ENCODE measurements at places on chromosomes 6 and 20. TPM values are rescaled to one million over a fixed set of nuclear protein-coding genes. Genes with fewer than 3 reads are reported as not detected.
A peak's percentile ranks its signal among the peaks of the same experiment; 100 is the strongest.

- DNase-seq: no peak
Measured at GRCh38 chr6:38476888-38477287, 162.8 kb downstream of the BTBD9 start.

DNA sequence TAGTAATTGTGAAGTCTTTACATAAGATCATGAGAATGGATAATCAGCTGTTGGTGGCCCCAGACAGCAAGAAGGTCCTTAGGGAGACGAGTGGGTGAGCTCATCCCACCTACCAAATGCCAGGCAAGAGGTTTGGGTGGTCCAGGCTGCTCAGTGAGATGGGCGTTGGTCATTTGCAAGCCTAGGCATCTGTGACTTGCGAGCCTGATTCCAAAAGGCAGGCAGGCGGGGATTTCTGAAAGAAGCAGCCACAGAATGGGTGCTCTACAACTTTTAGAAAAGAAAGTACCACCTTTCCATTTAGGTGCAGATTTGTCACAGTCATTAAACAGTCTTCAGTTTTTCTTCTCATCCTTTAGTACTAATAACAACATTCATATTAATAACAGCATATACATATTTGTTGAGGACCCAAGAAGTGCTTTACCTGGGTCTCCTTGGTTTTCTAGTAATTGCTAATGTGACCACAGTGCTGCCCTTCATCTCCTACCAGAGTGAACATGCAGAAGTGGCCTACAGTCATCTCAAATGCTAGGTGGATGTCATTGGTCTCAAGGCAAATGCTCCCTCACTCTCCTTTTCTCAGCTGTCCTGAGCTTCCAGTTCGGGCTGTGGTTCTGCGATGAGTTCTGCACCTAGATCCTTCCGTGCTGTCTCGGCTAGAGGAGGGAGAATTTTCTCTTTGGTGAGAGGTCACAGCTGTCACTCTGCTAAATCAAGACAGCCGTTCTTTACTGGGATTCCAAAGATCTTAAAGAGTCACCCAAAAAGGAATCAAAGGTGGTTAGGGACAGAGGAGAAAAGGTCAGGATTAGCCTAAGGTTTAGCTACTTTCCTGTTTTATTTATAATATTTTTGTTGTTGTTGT is 2.7 kb downstream of the WRNIP1 start:
- no peak for DNase-seq

- no peak for DNase-seq
Measured at GRCh38 chr20:50339466-50339901, 148.9 kb downstream of the CEBPB start.

- peak; percentile 57 for DNase-seq
Measured at GRCh38 chr6:35024551-35025054, 116.5 kb downstream of the TCP11 start.

DNA sequence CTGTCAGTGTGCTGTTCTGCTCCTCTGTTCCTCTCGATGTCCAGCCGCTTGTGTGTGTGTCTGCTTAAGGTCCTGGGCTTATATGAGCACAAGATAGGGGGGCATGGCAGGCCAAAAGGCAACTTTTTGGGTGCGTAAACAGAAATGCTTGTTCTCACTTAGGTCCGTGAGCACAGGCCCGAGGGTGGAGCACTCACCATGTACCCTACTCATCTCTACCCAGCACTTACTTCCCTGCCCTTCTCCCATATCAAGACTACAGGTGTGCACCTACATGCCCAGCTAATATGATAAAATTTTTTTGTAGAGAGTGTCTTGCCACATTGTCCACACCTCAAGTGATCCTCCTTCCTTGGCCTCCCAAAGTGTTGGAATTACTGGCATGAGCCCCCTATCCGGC is 34.3 kb downstream of the NCOA3 start:
- DNase-seq: no peak

- peak; percentile 81 for DNase-seq
Measured at GRCh38 chr20:3777716-3778629, 3.3 kb downstream of the SPEF1 start.

DNA sequence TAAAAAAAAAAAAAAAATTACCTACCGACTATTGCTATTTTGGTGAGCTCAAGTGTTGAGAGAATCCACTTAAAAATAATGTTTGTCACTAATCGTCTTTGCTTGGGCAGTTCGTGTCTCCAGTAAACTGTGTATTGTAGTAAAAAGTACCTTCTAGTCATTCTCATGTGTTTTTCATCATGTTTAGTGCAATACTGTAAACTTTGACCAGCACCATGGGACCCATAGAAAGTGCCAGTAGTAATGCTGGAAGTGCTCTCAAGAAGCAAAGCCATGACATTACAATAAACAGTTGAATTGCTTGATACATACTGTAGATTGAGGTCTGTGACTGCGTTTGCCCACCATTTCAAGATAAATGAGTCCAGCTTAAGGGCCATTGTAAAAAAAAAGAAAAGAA is 395.2 kb downstream of the BCKDHB start:
- DNase-seq: no peak

DNA sequence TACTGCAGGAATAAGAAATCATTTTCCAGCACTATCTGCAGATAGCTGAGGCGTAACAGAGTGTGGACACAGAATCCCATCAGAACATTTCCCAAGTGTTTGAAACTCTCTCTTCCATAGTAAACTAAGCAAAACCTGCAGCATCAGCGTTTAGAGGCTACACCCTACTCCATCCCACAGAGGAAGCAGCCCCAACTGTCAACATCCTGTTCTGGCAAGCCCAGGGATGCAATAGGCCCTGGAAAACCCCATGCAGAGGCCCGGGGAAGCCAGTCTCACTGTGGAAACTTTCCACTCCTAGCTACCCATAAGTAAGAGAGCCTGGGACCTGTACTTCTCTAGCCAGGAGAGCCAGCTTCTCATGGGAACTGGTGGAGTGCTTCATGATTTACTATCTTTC is 129.4 kb downstream of the LY86 start:
- DNase-seq: no peak

The KCNK15 gene
- 0.43 TPM for total RNA-seq

The MOG gene
- total RNA-seq: not detected
